ENCODE measurements at places on chromosomes 3 and 15. TPM values are rescaled to one million over a fixed set of nuclear protein-coding genes. Genes with fewer than 3 reads are reported as not detected.

The AGBL1 gene
- 0.70 TPM for polyA plus RNA-seq

The TRH gene
- polyA plus RNA-seq, result 1.8 TPM

The FRMD4B gene
- polyA plus RNA-seq, result 10.2 TPM

The CCR8 gene
- polyA plus RNA-seq, result not detected

The WHAMM gene
- 5.3 TPM for polyA plus RNA-seq

The SLC22A13 gene
- 1.1 TPM for polyA plus RNA-seq

The DLL4 gene
- polyA plus RNA-seq, result 2.0 TPM

DNA sequence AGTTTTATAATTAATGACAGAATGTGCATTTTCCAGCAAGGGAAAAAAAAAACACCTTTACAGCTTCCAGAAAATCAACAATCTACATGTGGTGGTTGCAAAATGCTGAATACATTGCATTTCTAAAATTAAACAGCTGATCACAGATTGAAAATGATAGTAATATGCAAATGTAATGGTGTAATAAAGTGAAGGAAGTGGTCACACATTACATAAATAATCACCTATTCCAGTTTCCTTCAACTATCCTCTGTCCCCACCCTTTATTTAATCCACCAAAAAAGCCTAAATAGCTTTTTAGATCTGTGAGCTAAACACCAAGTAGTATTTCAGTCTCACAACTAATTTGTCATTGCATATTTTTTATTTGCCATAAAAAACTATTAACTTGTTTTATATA lies 110.5 kb downstream of the PEAK1 start:
- DNase-seq, result no peak

DNA sequence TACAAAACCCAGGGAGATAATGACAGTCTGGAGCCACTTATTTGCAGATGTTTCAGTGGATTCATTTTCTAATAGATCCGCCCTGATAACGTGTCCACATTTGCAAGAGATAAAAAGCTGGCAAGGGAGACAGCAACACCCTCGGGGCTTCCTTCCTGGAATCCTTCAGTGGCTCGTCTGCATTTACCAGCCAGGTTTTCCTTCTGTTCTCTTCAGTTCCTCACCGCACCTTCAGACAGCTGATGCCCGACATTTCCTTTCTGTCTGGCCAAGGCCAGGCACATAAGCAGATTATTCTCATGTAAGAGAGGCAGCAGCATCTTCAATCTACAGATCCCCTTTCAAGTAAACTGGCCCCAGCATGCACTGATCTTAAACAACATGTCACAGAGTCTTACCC lies 56.2 kb upstream of the SPATA12 start:
- DNase-seq, result no peak

GRCh38 chr3:21620511-21621155 lies 130.4 kb downstream of the ZNF385D start:
- DNase-seq, result no peak

GRCh38 chr3:16913264-16913580 lies 28.5 kb downstream of the PLCL2 start:
- DNase-seq, result no peak

GRCh38 chr3:8481380-8481779 lies 20.2 kb upstream of the LMCD1 start:
- DNase-seq, result no peak

GRCh38 chr3:44906997-44907396 lies 32.6 kb downstream of the TGM4 start:
- DNase-seq, result no peak

DNA sequence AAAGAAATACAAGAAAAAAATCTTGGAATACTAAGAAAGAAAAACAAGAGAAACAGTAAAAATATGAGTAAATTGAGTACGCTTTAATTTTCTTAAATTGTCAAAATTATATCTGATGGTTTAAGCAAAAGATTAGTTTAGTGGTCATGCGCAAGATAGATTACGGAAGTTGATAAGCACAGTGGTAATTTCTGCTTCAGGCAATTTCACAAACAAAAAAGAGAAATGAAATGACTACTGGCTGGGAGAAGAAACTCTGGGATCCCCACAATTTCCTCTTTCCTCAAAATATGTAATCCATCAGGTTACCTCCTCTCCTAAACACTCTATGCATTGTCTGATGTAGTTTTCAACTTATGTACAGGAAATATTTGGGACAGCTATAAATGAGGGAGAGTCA lies 9.0 kb downstream of the MYD88 start:
- DNase-seq, result no peak

- DNase-seq, result no peak
Measured at GRCh38 chr3:15295506-15295905, 36.9 kb downstream of the SH3BP5 start.

GRCh38 chr15:35067496-35068347 lies 17.4 kb downstream of the NANOGP8 start:
- no peak for DNase-seq

DNA sequence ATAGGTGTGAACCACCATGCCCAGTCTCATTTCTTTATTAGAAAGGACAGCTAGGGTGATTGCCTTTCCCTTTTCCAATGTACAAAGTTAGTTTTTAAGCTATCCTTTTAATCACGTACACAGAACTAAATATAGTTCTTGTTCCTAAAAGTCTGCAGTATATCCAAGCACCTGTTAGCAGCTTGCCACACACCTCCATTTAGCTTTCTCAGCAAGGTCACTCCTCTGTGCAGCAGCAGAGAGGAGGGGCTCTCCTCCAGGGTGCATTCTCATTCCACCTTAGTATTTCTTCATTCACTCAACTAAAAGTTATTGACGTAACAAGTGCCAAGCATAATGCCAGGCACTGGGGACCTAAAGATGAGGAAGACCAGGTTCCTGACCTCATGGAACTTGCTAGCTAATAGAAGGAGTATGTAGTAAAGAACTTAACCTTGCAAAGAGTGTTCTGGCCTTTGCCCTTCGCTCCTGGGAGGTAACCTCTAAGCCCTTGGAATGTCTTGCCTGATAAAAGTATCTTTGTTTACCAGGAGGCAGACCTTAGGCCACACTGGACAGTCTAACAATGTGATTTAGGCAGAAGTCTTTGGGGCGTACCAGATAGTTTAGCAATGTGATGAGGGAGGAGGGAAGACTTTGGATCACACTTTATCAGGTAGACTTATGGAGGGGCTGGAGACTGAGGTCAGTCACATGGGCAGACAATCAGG lies 12.7 kb upstream of the PTPN9 start:
- no peak for DNase-seq

- DNase-seq, result peak; percentile 79
Measured at GRCh38 chr3:184540777-184541681, 20.6 kb upstream of the EPHB3 start.

DNA sequence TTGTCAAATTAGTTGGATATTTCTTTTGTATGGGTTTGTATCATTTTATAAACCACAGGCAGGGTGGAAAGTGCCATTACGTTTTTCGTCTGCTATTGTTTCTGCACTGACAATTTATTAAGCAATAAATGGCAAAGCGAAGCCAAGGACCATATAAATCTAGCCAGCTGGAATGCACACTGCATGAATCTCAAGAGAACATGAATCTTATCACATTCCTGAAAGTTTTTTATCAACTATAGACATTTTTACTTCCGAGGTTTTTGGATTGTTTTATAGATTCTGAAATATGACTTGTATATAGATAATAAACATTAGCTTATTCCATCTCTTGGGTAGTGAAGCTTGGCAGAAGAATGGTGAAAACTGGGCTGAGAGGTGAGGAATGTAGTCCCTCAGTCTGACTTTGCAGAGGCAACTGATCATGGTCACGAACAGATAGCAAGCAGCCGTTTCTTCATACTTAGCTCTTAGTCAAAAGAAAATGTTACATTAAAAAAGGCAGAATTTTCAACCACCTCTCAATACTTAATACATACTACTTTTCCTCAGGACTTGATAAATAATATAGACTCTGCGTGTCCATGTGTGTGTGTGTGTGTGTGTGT lies 102.7 kb downstream of the OSBPL10 start:
- DNase-seq, result no peak

DNA sequence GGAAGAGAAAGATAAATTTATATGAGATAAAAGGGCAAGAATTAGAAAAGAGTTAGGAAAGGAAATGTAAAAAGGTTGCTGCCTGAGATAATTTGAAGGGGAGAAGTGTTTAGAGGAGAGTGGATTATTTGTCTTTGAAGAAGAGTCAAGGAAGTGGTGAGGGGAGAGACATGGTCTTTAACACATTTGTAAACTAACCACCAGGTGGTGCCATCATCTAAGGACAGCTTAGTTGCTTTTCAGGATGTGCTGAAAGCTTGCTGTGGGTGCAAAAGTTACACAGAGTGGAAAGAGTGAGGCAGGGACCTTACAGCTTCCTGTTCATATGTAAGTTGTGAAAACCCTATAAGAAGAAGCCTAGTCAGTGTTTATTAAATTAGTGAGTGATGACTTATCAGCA lies 114.1 kb upstream of the DNAJC19 start:
- peak; percentile 16 for DNase-seq

GRCh38 chr3:56042326-56042951 lies 425.8 kb downstream of the ERC2 start:
- DNase-seq, result no peak

GRCh38 chr15:100276506-100276905 lies 65.3 kb downstream of the ADAMTS17 start:
- DNase-seq, result no peak

DNA sequence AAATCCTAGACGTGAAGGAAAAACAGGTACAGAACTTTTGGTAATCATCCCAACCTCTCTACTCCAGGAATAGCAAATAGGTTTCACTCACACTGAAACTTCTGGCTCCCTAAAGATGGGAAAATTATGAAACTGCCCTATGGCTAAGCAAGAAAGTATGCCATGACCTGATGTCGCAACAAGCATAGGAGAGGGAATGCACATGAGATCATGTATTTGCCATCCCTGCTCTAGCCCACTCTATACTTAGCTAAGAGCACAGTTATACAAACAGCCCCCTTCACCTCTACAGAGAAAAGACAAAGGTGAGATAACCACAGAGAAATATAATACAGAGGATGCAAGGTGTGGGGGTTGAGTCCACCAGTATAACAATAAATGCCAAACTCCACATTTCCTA lies 102.7 kb downstream of the TBC1D5 start:
- DNase-seq, result no peak

GRCh38 chr3:129211772-129212171 lies 28.1 kb upstream of the CNBP start:
- DNase-seq, result peak; percentile 73

DNA sequence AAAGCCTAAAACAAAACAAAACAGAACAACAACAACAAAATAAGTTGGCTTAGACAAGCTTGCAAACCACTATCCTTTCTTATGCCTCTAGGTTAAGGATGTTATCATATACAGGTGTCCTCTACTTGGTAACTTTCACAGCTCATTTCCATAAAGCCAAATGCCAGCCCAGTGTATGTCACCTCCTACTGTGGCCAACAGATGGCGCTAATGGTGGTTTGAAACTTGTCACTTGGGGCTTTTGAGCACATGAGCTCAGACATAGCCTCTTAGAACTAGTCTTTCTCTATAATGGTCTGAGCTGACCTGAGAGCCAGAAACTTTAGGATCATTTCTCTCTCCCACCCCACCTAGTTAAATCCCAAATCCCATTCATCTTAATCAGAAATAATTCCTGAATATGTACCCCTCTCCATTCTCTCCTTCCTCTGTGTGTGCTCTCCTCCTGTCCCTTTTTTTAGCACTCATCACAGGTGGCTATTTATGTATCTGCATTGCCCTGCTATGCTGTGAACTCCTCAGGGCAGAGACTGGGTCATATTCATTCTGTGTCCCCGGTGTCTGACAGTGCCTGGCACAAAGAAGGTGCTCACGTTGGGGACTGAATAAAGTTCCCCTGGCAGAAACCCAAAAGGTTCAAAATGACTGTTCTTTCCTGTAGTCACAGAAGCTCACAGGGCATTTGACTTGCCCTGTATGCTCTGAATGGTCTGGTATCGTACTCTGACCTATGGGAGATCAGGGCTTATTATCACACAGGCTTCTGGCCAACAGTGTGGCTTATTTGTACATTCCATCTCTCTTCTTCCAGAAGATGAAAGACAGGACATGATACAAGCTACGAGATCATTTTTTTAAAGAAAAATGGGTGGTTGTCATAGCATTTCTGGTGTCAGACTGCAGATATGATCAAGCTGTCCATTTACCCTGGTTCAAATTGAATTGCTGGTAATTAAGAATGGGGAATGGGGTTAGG lies 319.3 kb upstream of the AZI2 start:
- DNase-seq, result peak; percentile 77

- no peak for DNase-seq
Measured at GRCh38 chr15:48719668-48720067, 74.2 kb upstream of the FBN1 start.

DNA sequence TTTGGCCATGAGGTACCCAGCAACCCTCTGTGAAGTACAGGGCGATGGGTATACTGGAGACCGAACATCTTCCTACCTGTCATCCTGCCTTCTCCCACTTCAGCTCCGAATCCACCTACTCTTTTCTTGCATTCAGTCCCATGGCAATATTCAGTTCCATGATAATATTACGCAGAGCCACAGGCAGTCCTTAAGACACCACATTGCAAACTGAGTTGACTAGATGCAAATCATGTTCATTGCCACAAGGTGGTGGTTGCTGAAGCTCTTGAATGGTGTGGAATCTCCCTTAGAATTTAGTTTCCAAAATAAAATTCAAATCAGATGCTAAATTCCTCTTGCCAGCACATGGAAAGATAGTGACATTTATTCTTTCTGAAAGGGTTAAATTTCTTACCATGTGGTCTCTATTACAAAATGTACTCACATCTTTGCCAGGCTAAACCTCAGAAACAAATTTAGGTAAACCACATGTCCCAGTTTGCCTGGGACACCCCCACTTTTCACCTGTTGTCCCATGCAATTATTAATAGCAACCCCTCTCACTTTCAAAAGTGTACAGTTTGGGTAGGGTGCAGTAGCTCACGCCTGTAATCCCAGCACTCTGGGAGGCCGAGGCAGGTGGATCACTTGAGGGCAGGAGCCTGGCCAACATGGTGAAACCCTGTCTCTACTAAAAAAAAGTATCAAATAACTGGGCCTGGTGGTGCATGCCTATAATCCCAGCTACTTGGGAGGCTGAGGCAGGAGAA lies 1.7 kb upstream of the NME9 start:
- DNase-seq, result no peak

GRCh38 chr3:41715376-41715775 lies 246.5 kb downstream of the ULK4 start:
- DNase-seq, result no peak

- DNase-seq, result peak; percentile 67
Measured at GRCh38 chr15:68983961-68984481, 30.5 kb upstream of the NOX5 start.

DNA sequence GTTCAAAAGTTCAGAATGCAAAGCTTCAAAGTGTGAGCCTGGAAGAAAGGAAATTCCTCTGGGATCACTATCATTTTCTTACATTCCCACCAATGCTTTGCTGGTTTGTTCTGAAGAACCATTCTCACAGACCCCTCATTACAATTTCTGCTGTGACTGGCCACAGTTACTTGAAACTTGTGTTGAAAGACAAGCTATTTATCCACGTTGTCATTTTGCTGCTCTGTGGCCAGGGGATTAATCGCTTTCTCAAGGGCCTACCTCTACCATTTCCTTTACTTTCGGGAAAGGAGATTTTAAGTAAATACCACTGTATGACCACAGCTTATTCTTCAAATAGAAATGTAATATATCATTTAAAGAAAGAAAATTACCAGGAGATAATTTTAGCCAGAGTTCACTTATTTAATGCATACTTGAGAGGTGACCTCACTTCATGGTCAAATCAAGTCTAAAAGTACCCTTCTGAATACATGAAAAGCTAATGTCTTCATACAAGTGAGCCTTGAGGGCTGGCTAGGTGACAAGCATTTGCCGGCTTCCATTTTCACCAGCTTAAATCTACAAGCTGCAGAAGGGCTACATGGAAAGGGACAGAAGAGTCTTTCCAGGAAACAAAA lies 69.8 kb upstream of the ROBO2 start:
- no peak for DNase-seq
